ENCODE measurements at places on chromosomes 1 and 21.
A peak's percentile ranks its signal among the peaks of the same experiment; 100 is the strongest.

DNA sequence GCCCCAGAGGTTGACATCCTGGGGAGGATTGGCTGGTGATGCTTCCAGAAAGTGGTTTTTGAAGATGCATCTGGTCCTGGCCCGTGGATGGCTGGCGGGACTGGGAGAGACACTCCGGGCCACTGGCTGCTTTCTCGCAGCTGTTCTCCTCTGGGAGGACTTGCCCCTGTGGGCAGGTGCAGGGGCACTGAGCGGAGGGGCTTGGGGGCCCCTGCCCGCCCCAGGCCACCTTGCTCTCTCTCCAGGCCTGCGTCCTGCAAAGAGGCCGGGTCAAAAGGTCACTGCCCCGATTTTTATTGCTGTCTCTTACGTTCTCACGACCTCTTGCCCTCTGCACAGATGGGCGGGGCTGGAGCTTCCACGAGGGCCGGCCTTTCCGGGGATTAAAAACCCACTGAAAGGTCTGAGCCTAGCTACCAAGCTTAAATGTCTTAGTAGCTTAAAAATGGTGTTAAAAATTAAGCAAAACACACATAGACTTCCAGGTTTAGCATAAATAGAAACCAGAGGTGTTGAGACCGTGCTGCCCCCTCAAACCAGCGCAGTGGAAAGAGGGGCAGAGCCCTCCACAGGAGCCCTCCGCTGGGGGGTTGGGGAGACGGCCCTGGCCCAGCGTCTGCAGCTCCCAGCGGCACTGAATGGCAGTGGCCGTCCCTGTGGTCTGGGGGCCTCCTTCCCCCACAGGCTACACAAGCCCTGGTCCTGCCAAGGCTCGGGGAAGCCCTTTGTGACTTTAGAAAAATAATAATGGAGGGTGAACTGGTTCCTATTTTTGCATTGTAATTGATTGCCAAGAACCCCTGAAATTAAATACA, 43.9 kb downstream of the SKI start:
- no peak for DNase-seq

DNA sequence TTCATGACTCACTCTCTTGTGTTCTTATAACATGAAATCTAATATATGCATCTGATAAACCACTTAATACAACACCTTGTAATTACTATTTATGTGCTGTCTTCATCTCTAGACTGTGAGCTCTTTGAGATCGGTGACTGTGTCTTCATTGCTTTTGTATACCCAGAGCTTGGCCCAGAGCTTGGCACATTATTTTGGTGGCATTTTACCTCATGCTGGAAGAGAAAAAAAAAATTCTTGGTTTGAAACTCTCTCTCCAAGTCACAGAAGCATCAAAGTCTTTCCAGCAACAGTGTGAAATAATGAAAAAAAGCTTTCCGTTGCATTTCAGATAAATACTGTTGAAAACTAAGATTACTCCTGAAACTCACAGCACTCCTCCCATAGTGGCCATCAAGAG, 451.6 kb downstream of the NUF2 start:
- no peak for DNase-seq

- DNase-seq = no peak
These were observed 6.1 kb downstream of the PRDM2 start for GRCh38 chr1:13706046-13706445.

GRCh38 chr21:36783612-36784374, 84.9 kb downstream of the SIM2 start:
- no peak for DNase-seq

GRCh38 chr1:178612261-178612660, 99.4 kb downstream of the TEX35 start:
- DNase-seq = no peak

GRCh38 chr1:21165076-21165475, 11.6 kb downstream of the EIF4G3 start:
- DNase-seq = no peak

GRCh38 chr1:97621955-97622354, 298.9 kb downstream of the DPYD start:
- no peak for DNase-seq

DNA sequence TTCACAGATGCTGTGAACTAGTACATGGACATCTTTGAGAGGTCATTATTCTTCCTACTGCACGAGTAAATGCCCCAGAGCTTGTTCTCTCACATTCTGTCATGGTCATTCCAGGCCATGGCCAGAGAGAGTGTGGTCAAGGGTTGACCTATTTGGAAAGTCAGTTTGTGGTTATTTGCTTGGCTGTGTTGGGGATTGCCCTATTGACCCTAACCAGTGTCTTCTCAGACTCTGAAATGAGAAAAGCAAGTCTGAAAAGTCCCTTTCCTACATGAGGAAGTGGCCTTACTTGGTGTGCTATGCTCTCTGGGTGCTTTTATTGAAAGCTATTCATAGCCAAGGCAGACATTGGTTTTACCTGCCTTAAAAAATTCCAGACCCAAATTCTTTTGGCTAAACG, 26.6 kb downstream of the CLIC6 start:
- DNase-seq = no peak

- no peak for DNase-seq
These were observed 1046.0 kb downstream of the MRPL39 start for GRCh38 chr21:24561291-24561690.

DNA sequence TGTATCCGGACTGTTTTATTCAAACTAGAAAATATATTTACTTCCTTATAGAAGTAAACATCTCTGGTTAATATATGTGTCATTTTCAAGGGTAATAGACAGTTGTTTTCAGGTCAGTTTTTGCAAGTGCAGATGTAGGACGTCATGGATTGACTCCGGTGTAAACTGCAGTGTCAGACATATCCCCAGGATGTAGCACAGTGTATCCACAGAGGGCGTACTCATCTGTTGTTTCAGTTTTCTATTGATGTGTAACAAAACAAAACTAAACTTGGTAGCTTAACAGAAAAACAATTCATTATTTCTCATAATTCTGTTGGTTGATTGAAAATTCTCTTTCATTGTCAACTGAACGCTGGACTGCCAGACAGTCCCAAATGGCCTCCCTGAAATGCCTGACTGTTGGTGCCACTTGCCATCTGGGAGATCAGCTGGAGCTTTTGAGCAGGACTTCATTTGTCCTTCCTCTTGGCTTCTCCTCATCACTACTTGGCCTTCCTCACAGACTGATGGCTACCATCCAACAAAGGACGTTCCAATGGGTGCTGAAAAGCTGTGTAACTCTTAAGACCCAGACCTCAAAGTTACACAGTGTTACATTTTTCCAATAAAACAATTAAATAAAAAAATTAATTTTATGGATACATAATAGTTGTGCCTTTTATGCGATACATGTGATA, 181.6 kb downstream of the NCAM2 start:
- no peak for DNase-seq

- no peak for DNase-seq
These were observed 17.3 kb upstream of the FHAD1 start for GRCh38 chr1:15229707-15230131.

DNA sequence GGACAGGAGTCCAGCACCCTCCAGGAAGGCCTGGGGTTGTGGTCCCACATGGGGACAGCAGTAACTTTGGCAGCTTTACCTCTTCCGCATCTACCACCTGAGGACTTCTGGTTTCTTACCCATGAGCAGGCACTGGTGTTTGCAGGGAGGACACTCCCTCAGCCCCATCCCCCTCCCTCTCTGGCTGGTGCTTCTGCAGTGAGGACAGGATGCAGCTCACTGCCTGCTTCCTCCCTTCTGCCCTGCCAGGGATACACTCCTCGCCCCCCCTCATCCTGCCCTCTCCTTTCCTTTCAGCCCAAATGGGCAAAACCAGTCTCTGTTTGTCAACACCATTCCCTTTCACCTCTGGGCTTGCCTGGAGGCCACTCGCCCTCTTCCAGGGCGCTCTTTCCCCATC, 62.4 kb downstream of the KIRREL1 start:
- no peak for DNase-seq

- no peak for DNase-seq
These were observed 219.6 kb downstream of the MRPL39 start for GRCh38 chr21:25387665-25388064.

GRCh38 chr1:46401154-46401913, 7.2 kb downstream of the FAAH start:
- no peak for DNase-seq

DNA sequence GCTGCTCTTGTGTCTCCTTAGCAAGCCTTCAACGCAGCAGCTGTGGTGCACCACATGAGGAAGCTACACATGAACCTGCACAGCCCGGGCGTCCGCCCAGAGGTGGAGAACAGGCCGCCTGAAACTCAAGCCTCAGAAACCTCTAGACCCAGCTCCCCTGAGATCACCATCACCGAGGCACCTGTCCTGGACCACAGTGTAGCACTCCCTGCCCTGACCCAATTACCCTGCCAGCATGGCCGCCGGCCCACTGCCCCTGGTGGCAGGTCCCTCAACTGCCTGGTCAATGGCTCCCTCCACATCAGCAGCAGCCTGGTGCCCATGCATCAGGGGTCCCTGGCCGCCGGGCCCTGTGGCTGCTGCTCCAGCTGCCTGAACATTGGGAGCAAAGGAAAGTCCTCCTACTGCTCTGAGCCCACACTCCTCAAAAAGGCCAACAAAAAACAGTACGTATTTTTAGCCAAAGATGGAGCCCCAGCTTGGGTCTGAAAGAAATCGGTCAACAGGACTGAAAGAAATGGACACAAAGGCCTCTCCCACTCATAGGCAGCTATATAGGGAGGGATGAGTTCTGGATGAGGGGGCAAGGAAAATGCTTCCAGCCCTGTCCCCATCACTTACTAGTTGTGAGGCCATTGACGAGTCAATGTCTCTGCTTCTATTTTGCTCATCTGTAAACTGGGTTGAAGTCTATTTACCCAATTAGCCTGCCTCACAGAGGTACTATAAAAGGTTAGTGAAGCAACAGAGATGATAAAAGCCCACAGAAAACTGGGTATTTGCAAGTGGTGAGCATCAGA, 28.5 kb downstream of the CAMK1G start:
- DNase-seq = no peak

DNA sequence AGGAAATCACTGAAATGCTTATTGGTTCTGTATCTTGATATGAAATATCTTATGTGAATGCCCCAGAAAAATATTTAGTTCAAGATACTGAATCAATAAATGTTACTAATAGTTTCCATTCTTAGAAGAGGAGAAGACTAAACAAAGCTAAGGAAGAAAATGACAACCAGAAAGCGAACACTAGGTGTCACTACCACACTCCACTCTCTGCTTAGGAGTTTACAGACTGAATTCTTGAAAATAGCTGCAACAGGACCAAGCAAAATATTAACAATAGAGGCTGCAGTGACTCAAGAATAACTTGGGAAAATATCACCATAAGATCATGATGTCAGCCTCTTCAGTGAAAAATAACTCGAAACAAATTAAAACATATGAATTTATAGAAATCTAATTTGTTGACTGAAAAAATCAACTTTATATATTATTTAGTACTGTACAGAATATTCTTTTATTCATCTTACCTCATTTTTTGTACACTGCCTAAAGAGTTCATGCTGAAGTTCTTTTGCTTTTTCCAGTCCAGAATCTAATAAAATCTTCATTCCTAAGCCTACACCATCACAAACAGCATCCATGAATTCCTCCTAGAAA, 61.6 kb downstream of the KIF14 start:
- DNase-seq = peak; percentile 28

GRCh38 chr1:17829579-17829978, 74.4 kb downstream of the ACTL8 start:
- DNase-seq = no peak

- no peak for DNase-seq
These were observed 384.0 kb downstream of the LTN1 start for GRCh38 chr21:28608646-28609045.

DNA sequence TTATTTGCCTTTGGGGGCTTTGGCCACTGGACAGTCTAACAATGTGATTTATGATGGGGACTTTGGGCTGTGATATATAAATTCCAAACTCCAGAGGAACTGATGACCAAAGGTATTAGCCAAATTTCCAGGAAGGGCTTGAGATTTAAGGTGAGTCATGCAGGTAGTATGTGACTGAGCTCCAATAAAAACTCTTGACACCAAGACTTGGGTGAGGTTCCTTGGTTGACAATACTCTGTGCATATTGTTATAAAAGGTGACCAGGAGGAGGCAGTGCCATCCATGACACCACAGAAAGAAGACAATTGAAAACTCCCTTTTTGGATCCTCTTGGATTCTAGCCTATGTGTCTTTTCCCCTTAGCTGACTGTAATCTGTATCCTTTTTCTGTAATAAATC, 392.7 kb upstream of the LRRC7 start:
- no peak for DNase-seq

DNA sequence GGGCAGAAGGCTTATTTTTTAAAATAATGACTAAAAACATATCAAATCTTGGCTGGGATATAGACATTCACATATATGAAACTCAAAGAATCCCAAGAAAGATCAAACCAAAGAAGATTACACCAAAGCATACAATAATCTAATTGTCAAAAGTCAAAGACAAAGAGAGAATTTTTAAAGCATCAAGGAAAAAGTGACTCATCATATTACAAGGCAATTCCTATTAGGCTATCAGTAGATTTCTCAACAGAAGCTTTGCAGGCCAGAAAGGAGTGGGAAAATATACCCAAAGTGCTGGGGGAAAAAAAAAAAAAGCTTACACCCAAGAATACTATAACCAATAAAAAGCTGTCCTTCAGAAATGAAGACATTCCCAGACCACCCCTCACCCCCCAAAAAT, 375.6 kb downstream of the BRINP2 start:
- no peak for DNase-seq

GRCh38 chr1:100530880-100531487, 7.0 kb upstream of the GPR88 start:
- DNase-seq = no peak

DNA sequence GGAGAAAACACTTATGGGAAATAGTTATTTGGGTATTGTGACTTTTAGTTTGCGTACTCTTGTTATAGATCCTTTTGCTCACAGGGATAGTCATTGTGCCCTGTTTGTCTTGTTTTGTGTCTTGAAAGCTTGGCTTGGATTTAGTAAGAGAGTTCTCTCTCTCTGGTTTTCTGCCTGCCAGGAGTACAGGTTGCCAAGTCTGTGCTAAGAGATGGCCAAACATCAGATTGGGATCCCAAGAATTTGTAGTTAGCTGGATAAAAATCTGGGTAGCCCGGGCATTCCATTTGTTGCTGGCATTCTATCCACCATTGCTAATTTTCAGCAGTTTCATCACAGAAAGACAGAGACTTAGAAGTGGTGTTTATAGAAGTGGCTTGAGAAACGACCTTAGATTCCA, 222.2 kb downstream of the NRIP1 start:
- DNase-seq = no peak

GRCh38 chr21:16264319-16264718, 534.5 kb downstream of the USP25 start:
- DNase-seq = no peak

GRCh38 chr1:208857465-208857864, 613.3 kb upstream of the PLXNA2 start:
- no peak for DNase-seq

DNA sequence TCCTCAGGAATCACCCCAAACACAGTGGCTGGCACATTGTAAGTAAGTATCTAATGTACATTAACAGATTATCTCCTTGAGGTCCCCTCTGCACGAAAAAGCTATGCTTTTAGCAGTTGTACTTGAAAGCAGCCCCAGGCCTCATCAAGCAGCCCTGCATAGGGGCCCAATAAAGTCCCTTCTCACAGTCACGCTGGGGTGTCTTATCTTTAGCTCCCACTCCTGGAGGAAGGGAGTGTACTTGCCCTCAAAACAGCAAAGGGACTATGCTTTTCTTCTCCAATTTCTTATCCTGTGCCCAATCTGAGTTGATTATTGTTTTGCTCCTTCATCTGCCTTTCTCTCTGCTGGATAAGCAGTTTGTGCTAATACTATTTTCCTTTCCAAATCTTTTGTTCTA, 168.8 kb upstream of the PLXNA2 start:
- no peak for DNase-seq

GRCh38 chr1:177170756-177171535, at the start of gene BRINP2:
Gene BRINP2 (plus strand): TSS chr1:177170958. CDS start chr1:177229877, 58,919 bp downstream.
- DNase-seq = peak; percentile 76

- no peak for DNase-seq
These were observed 204.9 kb downstream of the KCNJ6 start for GRCh38 chr21:37711286-37711829.
